ENCODE measurements at places on chromosomes 7 and 10.

GRCh38 chr7:159197066-159197975 lies 52.7 kb upstream of the VIPR2 start:
- peak; percentile 52 for DNase-seq

DNA sequence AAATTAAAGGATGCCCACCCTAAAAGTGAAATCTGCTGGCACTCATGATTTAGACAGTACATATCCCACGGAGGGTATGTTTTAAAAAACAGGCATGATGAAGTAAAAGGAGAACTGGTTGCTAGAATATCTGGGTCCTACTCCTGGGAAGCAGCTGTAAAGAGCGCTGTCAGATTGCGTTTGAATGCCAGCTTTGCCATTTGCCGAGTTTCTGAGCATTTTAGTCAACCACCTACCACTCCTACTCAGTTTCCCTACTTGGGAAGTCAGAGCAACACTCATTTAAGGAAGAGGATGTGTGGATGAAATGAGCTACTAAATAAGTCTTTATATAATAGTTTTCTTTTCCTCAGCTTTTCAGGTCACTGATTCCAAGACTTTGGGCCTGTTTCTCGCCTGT lies 1.1 kb upstream of the UMAD1 start:
- no peak for DNase-seq

DNA sequence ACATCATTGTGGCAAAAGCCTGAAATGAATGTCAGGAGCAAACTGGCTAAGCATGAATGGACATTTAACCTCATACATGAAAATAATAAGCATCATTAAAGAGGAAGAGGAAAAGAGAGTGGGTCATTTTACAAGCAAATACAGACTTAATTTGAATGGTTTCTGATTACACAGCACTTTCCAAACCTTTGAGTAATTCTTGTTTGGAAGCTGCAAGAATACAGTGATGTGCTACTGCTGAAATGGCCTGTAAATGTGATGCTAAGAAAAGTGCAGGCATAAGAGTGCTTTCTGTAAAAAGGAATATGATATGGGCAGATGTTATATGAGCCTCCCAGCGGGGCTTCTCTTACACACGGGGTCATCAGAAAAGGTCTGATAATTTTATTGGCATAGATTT lies 30.2 kb downstream of the TAS2R16 start:
- DNase-seq, result no peak

DNA sequence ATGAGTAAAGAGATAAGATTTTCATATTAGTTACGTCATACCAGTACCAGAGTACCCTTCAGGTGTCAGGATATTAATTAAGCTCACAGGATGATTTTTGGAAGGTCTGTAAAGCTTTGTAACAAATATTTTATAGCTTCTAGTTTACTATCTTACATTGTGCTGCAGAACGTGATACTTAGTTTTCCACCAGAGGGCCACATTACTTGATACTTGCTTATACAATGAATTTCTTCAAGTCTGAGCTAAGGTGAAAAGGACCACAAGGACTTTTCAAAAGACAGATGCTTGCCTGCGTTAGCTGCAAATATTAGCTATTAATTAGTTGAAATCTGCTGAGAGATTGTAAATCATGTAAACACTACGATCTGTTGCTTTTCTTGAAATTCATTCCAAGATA lies 12.2 kb downstream of the FOXP2 start:
- DNase-seq, result no peak

GRCh38 chr10:66622050-66622449 lies 303.8 kb upstream of the LRRTM3 start:
- no peak for DNase-seq

- no peak for DNase-seq
Measured at GRCh38 chr7:39621784-39622411, 1.5 kb upstream of the RALA start.

- DNase-seq, result no peak
Measured at GRCh38 chr10:2933071-2933470, 134.3 kb upstream of the PFKP start.

GRCh38 chr7:66344166-66344565 lies 139.0 kb downstream of the TPST1 start:
- no peak for DNase-seq

DNA sequence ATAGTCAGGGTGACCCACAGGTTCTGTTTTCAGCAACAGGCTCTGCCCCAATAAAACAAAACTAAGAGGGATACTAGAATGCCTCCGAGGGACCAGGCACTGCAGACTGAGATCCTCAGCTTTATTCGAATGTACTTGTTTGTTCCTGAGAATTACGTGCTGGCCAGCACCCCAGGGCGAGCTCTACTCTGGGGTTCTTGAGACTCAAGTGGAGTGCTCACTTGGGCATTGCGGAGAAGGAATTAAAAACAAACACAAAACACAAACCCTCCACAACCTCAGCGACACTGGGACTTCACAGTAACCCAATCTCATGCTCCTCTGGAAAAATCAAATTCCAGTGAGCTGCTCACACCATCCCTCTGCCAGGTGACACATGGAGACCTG lies 250.7 kb downstream of the TNS3 start:
- DNase-seq, result no peak

GRCh38 chr7:12504149-12504548 lies 66.4 kb upstream of the SCIN start:
- no peak for DNase-seq

- peak; percentile 57 for DNase-seq
Measured at GRCh38 chr10:3828404-3829155, 43.6 kb upstream of the KLF6 start.

GRCh38 chr7:103106005-103106702 lies 31.2 kb downstream of the ARMC10 start:
- no peak for DNase-seq

GRCh38 chr7:19939746-19940145 lies 166.3 kb upstream of the TMEM196 start:
- no peak for DNase-seq

GRCh38 chr7:5621776-5622175 lies 159.7 kb downstream of the RNF216 start:
- no peak for DNase-seq

- DNase-seq, result no peak
Measured at GRCh38 chr10:119384127-119384526, 158.4 kb downstream of the RGS10 start.

DNA sequence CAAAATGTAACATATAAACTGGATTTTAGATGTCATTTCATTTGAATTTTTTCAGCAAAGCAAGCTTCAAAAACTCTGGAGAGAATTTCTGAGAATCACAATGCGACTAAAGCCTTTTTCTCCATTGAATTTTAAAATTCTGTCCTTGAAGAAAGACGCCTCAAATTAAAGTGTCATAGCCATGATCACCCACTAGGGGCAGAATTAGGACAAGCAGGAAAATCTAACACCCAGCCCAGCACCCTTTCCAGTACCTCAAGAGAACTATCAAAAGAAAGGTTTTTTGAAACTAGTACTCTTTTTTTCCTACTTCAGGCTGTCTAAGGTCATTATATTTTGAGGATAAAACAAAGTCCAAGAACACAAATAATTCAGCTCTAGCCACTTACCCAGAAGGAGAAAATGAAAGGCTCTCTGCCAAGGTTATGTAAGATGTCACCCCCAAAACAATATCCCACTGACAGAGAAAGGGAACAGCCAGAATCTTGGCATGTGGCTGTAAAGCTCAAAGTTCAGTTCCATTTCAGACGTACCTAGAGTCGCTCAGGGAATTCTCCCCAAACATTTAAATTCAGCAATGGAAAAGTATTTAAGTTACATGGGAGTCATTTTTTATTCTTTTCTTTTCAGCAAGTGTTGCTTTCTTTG lies 299.4 kb downstream of the SNX13 start:
- peak; percentile 6 for DNase-seq

GRCh38 chr7:40542982-40543741 lies 408.4 kb downstream of the SUGCT start:
- no peak for DNase-seq
